ENCODE measurements at places on chromosomes 6 and 20. TPM values are rescaled to one million over a fixed set of nuclear protein-coding genes. Genes with fewer than 3 reads are reported as not detected.

DNA sequence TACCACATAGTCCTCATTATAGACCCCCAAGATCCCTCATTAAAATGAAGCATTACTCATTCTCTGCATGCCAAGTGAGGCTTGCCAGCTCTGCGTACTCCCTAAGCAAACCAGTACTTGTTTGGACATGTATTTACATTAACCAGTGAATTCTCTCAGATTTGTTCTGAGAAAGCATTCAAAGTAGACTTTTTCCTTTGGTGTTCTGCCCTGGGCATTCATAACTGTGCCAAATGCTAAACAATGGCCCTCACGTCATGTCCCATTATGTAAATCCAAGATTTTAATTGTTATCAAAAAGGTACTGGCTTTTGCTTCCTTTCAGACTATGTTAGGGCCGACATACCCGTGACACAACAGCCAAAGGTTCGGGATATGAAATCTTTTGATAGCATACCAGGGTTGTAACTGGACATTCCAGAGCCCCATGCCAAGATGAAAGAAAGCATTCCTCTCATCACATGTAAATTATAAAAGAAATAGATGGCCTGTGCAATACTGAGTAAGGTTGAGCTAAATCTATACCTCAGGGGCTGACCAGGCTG, 164.2 kb downstream of the ADAT2 start:
- no peak for DNase-seq

DNA sequence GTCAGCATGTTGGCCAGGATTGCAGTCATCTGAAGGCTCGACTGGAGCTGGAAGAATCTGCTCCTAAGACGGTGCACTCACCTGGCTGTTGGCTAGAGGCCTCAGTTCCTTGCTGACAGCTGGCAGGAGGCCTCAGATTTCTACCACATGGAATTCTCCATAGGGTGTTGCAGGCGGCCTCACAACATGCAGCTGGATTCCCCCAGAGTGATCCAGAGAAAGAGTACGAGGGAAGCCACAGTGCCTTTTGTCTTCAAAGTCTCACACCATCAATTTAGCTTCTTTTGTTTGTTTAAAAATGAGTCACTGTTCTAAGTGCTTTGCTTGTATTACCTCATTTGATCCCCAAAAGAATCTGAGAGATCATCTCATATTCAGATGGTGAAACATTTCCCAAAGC, 65.5 kb upstream of the FYN start:
- no peak for DNase-seq

DNA sequence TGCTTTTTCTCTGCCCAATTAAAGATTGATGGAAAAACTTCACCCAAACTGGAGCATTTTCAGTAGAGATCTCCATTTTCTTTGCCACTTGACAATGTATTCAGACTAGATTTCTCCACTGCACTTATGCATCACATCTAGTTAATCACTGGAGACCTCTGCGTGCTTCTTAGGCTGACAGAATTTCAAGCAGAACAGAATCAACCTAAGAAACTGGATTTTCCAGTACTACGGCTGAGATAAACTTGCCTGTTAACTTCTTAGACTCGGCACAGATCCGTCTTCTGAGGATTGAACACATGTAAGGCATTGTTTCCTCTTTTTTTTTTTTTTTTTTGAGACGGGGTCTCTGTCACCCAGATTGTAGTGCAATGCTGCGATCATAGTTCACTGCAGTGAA, 139.2 kb downstream of the LRRC1 start:
- no peak for DNase-seq

DNA sequence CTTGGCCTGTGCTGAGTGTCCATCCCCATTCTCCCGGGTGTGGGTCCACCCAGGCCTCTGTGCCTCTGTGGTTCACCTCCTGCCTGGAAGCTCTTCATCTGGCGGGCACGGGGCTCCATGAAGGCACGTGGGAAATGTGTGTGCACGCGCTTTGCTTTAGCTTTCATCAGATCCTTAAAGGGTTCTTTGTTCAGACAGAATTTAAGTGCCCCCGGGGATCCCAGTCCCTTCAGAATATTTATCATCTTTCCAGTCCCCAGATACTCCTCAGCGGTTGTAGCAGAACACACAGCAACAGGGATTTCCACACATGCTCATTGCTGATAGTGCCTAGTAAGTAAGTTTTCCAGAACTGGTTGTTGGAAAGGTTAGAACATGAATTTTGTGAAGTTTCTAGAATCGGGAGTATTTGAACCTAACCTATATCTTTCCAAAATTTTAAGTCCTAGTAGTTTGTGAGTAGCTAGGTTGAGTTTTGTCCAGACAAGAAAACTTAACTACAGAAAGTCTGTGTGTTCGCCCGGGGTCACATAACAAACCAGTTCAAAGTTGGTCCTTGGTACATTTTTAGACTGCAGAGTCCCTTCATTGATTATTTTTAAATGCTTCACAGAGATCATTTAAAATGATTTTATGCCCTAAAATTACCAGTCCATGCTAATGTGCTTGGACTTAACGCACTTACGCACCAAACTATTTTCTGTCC, 67.7 kb downstream of the RPP40 start:
- DNase-seq: peak; percentile 7

- DNase-seq: no peak
Observed at GRCh38 chr6:30719356-30719755, 796 bp upstream of the TUBB start.

DNA sequence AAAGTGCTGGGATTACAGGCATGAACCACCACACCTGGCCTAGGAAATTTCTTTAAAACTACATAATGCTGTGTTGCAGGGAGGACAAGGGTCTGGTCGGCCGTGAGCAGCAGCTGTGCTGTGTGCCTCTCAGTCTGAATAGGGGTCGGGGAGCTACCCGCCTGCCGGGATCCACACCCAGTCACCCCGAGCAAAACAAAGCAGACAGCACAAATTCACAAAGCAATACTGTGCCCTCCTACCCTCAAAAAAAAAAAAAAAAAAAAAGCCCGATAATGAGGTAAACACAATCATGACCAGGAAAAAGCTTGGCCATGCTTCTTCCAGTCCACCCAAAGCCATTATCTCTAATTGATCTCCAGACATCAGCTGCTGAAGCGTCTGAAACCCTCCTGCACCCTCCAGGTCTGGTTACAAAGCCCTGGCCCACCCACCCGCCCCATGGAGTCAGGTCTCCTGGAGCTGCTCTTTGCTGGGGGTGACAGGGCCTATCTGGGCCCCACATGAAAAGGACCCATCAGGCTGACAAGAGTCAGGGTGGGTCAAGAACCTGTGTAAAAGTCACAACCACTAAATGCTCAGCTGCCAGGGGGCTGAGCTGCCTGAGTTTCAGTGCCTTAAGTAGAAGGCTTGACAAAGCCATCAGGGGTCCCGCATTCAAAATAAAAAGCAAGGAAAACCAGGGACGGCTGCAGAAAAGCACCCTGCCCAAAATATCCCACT, 88.2 kb downstream of the NOL4L start:
- DNase-seq: no peak

- peak; percentile 18 for DNase-seq
Observed at GRCh38 chr6:159483259-159483658, 209.8 kb downstream of the SOD2 start.

- no peak for DNase-seq
Observed at GRCh38 chr20:34859367-34859766, 13.3 kb downstream of the GGT7 start.

DNA sequence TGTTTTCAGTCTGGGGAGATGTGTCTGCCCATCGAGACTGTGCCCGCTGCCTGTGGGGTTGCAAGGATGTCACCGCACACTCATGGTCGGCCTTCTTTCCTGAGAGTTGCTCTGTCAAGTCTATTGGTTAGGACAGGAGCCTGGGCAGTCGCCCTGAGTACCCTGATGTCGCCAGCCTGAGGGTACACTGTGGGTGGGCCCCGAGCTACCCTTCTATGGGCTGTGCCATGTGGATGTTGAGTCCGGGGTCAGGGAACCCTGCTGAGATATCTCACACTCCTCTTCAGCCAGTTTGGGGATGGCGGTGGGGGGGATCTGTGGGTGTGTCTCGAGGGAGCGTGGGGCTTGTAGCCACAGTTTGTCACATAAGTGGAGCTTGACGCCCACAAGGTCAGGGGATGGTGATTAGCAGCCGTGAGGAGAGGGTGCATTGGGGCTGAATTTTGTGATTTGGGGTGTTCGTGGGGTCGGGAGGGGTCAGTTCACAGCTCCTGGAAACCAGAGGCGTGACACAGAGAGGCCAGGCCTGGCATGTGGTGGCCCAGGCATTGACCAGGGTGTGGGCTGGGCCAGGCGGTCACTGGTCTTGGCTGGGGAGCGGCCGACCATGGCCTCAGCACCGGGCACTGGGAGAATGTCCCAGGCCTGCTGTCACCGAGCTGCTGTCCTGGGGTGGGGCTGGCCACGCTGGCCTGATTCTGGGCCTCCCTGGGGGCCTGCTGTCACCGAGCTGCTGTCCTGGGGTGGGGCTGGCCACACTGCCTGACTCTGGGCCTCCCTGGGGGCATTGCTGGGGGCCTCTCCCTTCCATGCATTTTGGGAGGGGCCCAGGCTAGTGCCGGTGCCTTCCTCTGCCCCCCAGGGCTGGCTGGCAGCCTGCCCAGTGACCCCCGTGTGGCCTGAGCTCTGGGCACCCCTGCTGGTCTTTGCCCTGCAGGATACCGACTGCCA, 1.6 kb upstream of the NPBWR2 start:
- DNase-seq: no peak

GRCh38 chr6:50276771-50277261, 227.1 kb upstream of the DEFB112 start:
- no peak for DNase-seq

- peak; percentile 71 for DNase-seq
Observed at GRCh38 chr20:37543828-37544227, 16.2 kb upstream of the BLCAP start.

- DNase-seq: no peak
Observed at GRCh38 chr6:138012682-138013081, 94.5 kb downstream of the PERP start.

- DNase-seq: no peak
Observed at GRCh38 chr6:170448317-170448716, 104.8 kb downstream of the PSMB1 start.

- DNase-seq: no peak
Observed at GRCh38 chr6:154595538-154595937, 85.1 kb upstream of the CNKSR3 start.

- DNase-seq: no peak
Observed at GRCh38 chr20:22207280-22207679, 377.1 kb downstream of the FOXA2 start.

DNA sequence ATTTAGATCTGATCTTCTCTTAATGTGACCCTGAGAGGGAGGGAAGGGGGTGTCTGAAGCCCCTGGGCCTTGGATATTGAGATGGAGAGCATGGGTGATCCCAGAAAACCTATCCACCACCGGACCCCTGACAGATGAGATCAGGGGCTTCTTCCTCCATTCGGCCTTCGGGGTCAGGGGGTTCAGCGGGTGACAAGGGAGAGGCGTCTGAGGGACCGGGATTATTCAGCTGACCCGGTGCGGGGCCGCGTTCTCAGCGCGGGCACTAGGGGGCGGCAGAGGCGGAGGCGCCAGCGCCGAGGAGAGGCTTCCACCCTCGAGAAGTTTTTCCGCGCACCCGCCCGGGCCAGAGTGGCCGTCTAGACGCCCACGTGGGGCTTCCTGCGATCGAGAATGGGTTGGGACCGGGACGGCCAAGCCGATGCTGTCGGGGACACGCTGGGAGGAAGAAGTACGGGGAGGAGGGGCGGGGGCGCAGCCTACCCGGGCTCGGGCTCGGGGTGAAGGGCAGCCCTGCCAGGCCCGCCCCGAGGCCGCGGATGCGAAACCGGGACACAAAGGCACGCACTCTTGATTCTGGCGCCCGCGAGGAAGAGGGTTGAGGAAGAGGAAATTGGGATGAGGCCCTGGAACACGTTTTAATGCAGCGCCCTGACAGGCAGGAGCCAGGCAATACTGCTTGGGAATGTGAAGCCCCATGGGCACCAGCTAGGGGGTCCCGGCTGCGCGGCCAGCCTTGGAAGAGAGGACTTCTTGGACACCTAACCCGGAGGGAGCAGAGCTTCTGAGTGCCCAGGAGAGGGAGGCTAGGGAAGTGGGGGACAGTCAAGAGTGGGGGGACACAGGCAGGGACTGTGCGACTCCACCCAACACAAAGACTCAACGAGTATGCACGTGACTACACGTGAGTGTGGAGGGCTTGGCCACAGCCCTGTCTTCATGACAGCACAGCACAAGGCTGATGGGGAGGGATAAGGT, 30.6 kb downstream of the COL11A2 start:
- DNase-seq: peak; percentile 58

GRCh38 chr20:41407607-41408006, 41.0 kb upstream of the EMILIN3 start:
- DNase-seq: no peak

DNA sequence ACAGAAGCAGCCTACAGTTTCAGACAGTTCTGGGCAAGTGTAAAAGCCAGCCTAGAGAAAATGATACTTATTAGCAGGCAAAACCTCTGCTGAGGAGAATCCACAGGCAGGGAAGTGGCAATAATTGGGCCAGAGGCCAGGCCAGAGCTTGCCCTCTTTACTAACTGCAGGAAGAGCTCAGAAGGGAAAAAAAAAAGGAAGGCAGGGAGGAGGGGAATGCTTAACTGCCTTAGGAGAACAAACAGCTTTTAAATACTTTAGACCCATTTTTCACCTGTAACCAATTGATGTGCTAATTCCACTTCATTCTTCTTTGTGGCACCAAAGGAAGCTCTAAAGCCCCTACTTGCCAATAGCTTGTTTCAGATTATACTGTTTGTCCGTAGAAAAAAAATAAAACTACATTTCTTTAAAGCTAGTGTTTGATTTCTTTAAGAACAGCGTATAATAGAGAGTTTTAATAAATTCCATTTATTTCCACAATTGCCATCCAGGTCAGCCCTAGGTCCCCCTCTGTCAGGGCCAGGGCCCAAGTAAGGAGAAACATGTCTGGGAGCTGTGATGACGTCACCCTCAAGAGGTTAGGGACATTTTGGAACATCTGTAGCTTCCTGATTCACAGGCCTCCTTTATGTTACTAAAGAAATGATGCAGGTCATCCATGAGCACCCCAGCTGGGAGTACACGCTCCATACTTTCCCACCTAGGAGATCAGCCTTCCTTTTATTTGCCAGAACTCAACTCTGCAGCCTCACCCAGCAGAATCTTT, 384.3 kb downstream of the CDC5L start:
- peak; percentile 18 for DNase-seq

- no peak for DNase-seq
Observed at GRCh38 chr20:36493051-36493800, 48.1 kb upstream of the MYL9 start.

- DNase-seq: no peak
Observed at GRCh38 chr6:23524548-23524947, 601.5 kb upstream of the NRSN1 start.

DNA sequence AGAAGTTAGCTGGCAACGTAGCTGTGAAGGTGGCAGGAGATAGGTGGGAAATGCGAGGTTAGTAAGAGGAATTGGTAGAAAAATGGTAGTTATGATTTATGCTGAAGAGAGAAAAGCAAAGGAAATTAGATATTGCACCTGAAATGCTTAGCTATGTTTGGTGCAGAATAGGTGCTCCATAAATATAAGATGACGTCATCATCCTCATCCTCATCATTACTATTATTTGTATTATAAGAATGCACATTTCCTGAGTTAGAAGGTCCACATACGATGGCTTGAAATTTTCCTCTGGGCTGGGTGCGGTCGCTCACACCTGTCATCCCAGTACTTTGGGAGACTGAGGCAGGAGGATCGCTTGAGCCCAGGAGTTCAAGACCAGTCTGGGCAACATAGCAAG, 39.5 kb upstream of the ANGPT4 start:
- no peak for DNase-seq

Gene EPPIN
- not detected for polyA plus RNA-seq

Gene BIRC7
- not detected for polyA plus RNA-seq

Gene PARD6B
- 0.51 TPM for polyA plus RNA-seq

Gene CCN5
- 0.39 TPM for polyA plus RNA-seq

Gene NKAIN4
- 17.7 TPM for polyA plus RNA-seq

Gene AIF1
- polyA plus RNA-seq: 14.9 TPM

Gene GABRR1
- polyA plus RNA-seq: not detected

Gene BPIFB1
- polyA plus RNA-seq: not detected

Gene ENPP5
- polyA plus RNA-seq: 3.1 TPM

Gene BTNL2
- polyA plus RNA-seq: not detected

Gene KIZ
- polyA plus RNA-seq: 16.4 TPM

All from brain (organoid and tissue), 16 donors.